ENCODE measurements at places on chromosomes 7 and 10.

DNA sequence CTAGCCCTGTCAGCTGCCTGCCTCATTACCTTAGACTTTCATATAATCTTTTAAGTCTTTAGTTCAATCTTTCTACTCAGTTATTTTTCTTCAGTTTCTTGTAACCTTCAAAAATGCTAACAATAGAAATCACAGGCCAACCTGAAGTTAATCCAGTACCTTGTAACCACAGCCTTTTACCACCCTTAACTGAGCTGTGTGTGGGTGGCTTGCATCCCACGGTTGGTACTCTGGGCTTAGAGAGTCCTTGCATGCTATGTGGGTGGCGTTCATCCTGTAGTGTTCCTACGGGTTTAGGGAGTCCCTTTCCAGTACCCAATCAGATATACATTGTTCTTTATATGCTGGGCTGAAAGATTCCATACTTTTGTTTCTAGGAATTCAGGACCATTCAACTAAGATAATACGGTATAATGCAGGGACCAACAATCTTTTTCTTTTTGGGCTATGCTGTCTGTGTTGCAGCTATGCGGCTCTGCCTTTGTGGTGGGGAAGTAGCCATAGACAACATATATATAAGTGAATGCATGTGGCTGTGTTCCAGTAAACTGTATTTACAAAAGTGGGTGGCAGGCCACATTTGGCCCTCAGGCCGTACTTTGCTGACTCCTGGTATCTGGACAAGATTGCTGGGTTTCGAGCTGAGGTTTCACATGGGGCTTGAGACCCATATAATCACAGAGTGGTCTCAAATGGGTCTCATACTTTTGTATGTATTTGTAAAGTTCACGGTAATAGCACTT lies 280.8 kb upstream of the LRGUK start:
- DNase-seq = no peak

DNA sequence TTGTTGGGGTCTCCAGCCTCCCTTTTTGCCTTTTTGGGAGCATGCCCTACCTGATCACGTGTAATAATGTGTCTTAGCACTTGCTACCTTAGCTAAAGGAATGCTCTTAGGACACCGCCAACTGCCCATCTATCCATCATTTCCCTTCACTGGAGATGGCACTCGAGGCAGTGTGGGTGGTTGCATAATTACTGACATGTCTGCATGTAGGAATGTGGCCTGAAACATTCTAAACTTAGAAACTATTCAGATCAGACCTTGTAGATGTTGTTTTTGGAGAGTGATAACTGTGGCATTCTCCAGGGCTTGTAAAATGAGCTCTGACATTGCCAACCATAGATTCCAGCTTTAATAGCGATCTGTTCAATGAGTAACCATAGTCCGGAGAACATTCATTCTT lies 365.8 kb downstream of the BBS9 start:
- no peak for DNase-seq

GRCh38 chr7:139023076-139023475 lies 12.8 kb downstream of the ZC3HAV1L start:
- DNase-seq = no peak

DNA sequence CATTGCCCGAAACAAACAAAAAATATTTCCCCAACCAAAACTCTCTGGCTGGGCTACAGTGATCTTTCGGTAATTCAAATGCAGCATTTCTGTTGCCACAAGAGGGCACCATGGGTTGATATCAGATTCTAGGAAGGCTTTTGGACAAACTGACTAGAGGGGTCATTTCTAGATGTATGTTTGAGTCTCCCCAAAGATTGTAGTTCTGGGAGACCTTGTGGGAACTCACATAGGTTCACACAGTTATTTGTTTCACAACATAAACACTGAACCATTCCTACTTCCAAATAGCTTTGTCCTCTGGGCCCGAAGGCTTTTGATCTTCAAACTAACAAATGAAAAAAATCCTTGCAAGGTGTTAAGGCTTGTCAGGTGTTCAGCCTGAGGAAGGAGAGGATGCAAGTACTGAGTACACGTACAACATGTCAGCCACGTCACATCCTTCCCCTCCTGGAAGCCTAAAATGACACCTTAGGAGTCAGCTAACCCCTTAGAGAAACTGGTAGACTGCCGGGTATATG lies 37.0 kb upstream of the IL15RA start:
- peak; percentile 90 for DNase-seq

GRCh38 chr10:132396494-132397035 lies 435 bp upstream of the PWWP2B start:
- DNase-seq = peak; percentile 67

DNA sequence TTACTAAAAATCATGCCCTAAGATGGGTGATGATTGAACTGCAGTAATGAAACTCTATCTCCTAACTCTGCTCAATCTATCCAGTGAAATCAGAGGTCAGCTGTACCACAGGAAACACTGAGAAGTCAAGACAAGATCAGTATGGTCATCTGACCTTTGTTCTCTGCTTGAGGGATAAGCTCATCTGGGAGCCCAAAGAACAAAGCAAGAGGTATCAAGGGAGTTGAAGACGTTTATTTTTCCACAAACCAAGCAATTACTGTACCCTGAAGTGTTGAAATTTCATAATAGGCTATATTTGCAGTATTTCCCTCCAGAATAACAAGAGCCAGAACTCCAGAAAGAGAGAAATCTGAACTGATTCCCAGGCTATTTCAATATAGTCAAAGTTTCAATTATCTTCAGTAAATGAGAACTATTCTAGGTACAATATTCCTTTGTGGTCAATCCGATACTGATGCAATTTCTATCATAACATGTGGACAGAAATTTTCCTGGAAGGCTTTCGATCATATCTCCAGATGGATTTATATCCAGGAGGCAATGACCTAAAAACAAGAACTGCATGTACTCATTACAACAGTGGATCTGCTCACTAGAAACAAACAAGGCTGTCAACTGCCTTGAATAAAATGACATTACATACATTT lies 345.3 kb downstream of the TNS3 start:
- no peak for DNase-seq

DNA sequence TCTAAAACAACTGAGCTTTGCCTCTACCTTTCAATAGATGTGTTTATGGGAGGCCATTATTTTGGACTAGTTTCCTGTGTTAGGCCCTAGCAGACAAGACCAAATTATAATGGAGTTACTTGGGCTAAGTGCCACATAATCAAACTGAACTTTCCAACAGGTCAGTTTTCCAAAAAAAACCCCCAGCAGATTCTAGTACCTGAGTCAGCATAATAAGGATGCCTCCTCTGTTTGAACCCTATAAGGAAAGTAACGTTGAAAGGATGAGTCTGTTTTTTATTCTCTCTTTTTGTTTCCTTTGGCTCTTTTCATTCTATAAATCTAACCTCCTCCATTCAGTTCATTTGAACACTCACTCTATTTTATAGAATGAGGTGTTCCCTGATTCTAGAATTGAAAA lies 148.1 kb upstream of the FAM3C start:
- DNase-seq = no peak

GRCh38 chr10:125448596-125448995 lies 234.4 kb downstream of the TEX36 start:
- DNase-seq = peak; percentile 47

- DNase-seq = no peak
Observed at GRCh38 chr7:42237811-42238541, 967 bp upstream of the GLI3 start.

GRCh38 chr10:14836208-14836607 lies 1.6 kb downstream of the CDNF start:
- DNase-seq = no peak

GRCh38 chr10:123868038-123869019 lies 23.3 kb downstream of the CPXM2 start:
- DNase-seq = no peak

DNA sequence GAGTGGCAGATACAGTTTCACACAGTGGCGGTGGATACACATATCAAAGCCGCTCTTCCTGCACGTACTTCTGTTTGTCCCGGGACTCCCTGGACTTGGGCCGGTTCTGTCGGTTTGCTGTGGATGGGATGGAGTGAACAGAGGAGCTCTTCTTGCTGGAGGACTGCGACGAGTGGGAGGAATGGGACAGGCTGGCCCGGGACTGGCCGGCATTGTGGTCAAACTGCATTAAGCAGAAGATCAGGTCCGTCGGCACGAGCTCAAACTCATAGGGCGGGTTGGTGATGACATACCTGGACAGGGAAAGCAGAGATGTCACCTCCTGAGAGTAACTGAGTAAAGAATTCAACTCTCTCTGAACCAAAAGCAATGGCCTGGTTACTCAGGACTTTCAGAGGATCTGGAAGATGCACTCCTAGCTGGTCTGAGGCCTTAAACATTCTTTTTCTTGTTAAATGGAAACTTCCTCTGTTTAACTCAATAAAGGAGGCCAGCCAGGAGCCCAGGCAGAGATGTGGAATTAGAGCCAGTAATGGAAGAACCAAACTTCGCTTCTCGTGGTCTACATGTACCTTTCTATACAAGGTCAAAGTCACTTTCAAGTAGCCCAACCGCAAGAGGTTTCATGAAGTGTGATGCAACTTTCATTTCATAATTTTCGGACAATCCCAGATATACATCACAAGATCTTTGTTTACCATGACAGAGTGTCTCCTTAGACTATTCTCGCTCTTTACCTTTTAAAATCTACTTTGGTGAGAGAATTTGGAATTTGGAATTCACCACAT lies 750.2 kb downstream of the KCNMA1 start:
- DNase-seq = no peak

DNA sequence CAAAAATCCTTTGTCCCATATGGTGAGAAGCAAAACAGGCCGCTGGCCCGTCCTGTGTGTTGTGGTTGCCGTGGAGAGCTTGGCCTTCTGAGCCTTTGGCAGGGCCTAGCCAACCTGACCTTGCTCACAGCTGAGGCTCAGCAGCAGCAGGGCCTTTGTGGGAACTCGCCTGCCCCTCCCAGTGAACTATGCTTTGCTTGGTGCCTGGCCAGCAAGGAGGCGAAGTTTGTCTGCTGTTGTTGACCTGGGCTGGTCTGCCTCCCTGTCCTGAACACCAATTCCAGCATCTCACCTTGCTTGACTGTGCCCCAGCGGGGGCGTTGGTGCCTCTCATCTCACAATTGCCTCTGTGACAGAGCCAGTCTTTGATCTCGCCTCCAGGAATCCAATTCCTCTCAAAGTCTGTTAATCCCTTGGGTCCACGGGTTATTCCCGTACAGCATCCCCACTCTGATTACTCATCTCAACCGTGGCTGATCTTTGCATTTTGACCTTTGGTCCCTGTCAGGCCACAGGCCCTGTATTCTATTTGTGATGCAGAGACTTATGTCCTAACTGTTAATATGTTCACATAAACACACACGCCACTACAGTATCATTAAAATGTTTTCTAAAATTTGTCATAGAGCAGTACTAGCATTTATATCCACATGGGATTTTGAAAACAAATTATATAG lies 22.6 kb downstream of the EPDR1 start:
- no peak for DNase-seq

DNA sequence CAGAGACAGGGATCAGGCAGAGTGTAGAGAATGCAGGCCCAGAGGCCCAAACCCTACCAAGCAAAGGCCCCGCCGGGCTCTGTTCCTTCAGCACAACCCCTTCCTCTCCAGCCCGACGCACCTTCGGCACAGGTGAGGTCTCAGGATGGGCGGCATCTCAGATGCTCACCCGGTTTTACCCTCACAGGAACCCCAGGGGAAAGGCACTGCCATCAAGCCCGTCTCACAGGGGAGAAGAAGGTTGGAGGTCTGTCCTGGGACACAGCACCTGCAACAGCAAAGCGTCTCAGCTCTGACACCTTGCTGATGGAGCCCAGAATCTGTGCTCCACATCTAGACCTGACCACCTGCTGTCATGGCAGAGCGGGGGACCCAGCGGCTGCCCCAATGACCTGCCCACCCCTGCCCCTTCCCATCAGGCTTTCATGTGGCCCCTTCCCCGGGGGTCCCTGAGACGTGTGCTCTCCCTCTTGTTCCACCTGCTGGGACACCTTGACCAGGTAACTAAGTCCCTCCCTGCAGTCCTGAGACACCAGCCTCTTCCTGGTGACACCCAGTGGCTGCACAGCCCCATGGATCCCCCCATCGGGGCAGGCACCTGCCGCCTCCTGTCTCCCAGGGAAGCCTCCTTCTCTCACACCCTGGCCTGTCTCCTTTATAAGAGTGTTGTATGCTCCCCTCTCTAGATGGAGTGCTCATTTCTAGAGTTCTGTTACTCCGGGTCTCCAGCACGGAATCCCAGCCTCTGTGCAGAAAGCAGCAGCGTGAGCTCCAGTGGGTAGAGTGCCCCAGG lies 315.6 kb downstream of the DNAJB6 start:
- no peak for DNase-seq

GRCh38 chr7:41436139-41436538 lies 266.8 kb downstream of the INHBA start:
- DNase-seq = no peak

DNA sequence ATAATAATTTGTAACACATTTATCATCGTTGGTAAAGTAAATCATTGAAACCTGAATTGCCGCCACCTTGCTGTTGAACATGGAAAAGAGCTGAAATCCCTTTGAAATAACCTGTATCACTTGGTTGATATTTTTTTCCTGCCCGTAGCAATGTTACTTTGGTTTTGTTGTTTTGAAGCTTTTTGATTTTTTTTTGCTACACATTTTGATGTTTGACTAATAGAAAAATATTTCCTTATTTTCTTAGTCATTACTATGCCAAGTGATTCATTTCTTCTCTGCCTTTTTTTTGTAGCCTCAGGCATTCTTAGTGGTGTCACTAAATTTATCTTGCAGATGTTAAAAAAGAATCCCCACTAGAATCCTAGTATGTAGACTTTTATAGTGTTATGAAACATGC lies 235.1 kb upstream of the MEOX2 start:
- DNase-seq = no peak

DNA sequence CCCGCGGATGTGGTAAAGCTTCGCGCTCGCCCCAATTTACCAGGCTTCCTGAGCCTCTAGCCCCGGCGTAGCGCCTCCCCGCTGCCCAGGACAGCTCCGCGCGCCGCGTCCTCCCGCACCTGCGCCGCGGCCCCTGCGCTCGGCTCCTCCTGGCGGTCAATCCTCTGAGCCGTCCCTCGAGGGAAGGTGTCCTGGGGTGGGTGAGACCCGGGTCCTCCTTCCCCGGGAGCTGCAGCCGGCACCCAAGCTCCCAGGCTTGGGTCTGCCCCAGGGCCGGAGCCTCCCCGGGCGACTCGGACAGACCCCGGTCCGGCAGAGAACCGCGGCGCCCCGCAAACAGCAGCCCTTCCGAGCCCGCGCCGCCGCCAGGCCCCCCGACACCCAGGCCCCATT lies 512 bp downstream of the OSBPL3 start:
- DNase-seq = peak; percentile 87

GRCh38 chr7:150453181-150453580 lies 2.8 kb downstream of the GIMAP8 start:
- no peak for DNase-seq

DNA sequence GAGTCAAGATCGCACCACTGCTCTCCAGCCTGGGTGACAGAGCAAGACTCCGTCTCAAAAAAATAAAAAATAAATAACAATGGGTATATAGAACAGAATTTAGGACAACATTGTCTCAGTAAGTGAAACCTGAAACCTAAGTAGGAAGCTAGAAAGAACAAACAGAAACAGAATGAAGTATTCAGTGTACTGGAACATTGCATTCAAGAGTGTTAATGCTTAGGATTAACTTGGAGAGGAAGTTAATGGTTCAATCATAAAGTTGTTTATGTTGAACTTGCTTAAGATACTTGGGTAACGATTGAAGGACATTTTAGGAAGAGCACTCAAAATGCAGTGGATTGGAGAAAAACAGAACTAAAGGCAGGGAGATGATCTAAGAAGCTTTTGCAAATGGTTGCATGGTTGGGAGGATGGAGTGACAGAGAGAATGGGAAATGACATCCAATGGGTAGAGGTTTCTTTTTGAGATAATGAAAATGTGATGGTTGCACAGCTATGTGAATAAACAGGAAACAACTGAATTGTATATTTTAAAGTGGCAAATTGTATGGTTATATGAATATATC lies 233.7 kb downstream of the ADK start:
- DNase-seq = no peak

Measured in hematopoietic multipotent progenitor cell treated with erythropoietin and hydrocortisone succinate and interleukin-3 and kit ligand, for 6 days (in vitro differentiated cells).